D721Med (cell line): ENCODE measurements at places on chromosomes 2 and 18.

GRCh38 chr2:188410504-188411235 lies 119.0 kb downstream of the GULP1 start:
- no peak for DNase-seq

- DNase-seq: no peak
Measured at GRCh38 chr2:30213907-30214463, 17.3 kb upstream of the LBH start.

GRCh38 chr2:144946263-144946662 lies 426.3 kb upstream of the ZEB2 start:
- DNase-seq: no peak

- no peak for DNase-seq
Measured at GRCh38 chr2:78870343-78870967, 155.0 kb upstream of the REG3G start.

DNA sequence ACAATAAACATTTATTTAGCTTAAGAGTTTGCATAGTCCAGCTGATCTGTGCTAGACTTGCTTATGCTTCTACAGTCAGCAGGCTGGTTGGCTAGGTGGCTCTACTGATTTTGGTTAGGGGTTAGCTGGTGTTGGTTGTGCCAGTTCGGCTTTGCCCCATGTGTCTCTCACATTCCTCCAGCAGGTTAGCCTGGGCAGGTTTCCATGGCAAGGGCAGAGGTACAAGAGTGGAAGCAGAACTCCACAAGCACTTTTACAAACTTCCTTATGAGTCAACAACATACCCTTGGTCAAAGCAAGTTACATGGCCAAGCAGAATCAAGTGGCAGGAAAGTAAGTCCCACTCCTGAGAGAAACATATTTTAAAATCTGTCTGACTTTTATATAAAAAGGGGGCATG lies 82.3 kb downstream of the SS18 start:
- no peak for DNase-seq

GRCh38 chr2:5985536-5986385 lies 293.6 kb downstream of the SOX11 start:
- DNase-seq: no peak

DNA sequence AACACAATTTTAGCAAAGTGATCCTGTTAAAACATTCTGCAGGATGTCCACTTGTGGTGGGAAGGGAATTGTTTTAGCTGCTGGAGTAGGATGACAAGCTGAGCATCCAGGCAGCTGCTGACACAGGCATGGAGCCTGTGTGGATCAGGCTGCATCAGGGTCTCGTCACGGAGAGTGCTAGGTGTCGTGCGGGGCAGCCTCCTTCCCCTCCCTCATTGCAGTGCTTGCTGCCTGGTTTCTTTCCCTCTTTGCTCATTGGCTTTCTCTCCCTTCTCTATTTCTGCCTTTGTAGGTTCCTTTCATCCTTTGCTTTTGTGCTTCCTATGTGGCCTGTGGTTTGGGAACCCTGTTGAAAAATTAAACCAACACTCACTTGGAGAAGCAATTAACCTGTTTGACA lies 172.9 kb downstream of the TPGS2 start:
- DNase-seq: no peak

DNA sequence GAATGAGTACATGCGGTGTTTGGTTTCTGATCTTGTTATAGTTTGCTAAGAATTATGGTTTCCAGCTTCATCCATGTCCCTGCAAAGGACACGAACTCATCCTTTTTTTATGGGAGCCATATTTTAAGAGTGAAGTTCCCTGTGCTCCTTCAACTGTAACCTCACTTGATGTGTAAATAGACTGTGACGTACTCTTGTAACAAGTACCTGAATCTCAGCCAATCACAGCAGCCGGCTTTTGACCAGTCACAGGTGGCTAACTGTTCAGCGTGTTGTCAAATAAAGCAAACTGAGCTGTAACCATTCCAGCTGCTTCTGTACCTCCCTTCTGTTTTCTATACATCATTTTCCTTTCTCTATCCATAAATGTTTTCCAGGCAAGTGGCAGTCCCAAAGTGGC lies 774.3 kb upstream of the HS6ST1 start:
- DNase-seq: no peak

DNA sequence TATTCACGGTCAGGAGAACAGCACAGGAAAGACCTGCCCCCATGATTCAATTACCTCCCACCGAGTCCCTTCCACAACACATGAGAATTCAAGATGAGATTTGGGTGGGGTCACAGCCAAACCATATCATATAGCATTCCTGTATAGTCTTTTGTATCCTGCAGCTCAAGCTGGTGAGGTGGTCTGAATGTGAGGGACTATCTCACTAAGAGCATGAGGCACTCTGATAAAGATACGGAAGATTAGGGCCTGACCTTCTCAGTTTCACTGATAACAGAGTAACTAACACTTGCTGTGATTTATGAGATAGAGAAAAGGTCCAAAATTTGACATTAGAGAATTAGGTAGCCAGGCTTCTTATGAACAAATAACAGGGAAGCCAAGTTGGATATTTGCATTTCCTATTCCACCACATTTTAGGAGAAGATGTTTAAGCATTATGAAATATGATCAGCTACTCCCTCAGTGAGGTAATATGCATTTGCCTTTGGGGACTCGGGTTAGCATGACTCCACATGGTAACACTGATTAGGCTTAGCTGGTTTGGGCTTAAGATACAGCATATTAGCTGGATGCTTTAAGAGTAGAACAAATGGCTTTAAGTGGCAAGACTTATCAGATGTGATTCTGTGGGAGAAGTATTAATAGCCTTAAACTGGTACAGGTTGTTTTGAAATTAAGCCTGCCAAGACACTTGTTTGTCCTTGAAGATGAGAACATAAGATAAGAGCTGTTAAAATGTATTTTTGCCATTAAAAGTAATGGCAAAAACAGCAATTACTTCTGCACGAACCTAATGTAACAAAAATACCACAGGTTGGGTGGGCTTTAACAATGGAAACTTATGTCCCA lies 106.9 kb upstream of the MSTN start:
- DNase-seq: no peak

- no peak for DNase-seq
Measured at GRCh38 chr2:149737896-149738295, 150.3 kb upstream of the MMADHC start.

- no peak for DNase-seq
Measured at GRCh38 chr2:201058914-201059313, 12.6 kb downstream of the HYCC2 start.

DNA sequence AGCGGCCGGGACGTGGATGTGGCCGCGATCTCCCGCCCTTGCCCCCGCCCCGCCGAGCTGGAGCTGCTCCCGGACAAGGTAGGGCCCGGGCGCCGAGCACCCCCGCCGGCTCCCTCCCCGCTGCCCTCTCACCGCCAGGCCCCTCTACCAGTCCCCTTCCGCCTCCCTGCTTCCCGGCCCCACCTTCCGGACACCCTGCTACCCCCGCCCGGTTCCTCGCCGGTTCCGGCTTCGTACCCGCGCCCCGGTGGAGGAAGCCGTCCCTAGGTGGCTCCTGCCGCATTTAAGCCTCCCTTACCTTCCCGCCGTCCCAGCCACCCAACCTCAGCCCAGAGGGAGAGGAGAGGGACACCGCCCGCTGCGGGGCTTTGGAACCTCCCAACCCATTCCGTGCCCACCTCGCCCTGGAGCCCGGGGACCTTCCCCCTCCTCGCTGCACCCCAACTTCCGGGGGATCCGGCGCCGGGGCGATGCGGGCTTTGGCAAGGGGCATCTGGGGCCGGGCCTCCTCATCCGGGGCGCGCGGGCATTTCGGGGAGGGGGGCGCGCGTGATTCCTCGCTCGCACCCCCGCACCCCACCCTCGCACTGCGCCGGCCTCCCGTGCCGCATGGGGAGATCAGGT lies 475 bp downstream of the B3GNT2 start:
- DNase-seq: no peak

- no peak for DNase-seq
Measured at GRCh38 chr18:77395953-77396352, 146.3 kb downstream of the GALR1 start.

DNA sequence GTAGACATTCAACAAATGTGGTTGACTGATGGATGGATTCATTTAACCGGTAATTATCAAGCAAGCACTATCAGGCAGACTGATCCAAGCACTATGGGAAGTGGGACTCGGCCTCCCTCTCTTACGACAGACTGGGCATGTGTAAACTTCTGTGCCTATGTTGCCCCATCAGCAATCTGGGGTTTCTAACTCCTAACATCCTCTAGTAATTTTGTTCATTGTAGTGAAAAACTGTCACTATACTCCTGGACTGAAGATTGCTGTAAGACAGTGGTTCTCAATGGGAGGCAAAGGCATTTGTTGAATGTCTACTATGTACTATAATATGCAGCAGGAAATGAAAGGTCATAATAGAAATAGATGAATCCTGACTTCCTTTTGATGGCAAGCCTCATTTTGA lies 51.2 kb upstream of the CREB1 start:
- DNase-seq: no peak

DNA sequence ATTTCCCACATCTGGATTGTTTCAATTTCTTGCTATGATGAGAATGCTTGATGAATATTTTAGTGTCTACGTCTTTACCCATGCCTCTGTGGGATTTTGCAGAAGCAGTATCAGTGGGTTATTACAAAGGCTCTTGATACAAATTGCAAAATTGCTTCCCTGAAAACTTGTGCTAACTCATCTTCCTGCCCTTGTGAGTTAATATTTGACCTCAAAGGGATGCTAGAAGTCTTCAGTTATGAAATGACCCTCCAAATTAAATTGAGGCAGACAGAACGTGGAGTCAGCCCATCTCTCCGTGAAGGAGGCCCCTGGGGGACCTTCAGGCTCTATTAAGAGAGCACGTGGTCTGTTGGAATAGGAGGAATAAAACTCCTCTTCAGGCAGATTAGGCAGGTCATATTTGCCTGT lies 239.2 kb upstream of the HS6ST1 start:
- DNase-seq: no peak

DNA sequence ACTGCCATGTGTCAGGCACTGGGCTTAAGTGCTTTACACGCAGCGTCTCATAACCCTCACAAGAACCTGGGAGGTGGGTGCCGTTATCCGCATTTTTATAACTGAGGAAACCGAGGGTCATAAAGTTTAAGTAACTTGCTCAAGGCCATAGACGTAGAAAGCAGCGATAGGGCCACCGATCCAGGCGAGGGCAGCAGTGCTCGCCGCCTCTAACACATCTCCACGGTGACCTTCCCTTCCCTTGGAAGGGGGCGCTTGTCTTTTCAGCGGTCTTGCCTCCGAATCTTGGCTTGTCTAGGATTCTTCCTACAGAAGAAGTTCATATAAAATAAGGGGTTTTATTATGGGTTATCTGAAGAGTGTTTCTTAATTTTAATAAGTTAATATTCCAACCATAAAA lies 186.6 kb downstream of the GBX2 start:
- no peak for DNase-seq

GRCh38 chr2:213723041-213723560 lies 438.8 kb downstream of the SPAG16 start:
- DNase-seq: no peak

GRCh38 chr2:192159736-192160135 lies 35.0 kb downstream of the TMEFF2 start:
- DNase-seq: no peak

DNA sequence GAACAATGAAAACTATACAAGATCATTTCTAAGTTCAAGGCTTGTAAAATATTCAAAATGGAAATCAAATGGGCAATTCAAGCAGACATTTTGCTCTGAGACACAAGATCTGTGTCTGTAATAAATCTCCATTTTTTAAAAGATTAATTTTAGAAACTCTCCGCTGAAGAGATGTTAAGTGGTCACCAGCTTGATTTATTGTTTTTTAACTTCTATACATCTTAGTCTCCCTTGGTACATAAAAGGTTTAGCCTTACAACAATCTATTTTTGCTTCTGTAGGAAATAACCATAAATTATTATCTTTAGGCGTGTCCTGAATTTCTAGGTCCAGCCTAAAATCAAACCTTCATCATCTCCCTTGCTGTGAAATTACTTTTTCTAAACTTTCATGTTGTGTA lies 553.6 kb downstream of the NRXN1 start:
- DNase-seq: no peak

GRCh38 chr2:60565472-60565871 lies 12.0 kb upstream of the BCL11A start:
- DNase-seq: no peak

DNA sequence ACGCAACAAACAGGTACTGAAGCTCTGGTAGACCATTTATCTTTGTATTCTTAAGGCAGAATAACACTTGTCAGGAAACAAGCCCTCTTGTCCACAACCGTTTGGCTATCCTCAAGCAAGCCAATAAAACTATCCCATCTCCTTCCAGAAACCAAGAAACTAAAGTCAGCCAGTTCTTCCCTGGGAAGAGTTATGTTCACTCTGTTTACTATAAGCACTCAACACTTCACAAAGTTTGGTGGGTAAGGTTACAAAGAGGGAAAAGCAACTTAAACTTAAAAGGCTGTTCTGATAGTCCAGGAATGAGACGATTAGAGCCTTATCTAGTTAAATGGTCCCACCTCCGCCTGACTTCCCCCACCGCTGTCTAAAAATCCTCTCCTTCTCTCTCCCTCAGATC lies 25.6 kb downstream of the LRP2 start:
- DNase-seq: no peak

DNA sequence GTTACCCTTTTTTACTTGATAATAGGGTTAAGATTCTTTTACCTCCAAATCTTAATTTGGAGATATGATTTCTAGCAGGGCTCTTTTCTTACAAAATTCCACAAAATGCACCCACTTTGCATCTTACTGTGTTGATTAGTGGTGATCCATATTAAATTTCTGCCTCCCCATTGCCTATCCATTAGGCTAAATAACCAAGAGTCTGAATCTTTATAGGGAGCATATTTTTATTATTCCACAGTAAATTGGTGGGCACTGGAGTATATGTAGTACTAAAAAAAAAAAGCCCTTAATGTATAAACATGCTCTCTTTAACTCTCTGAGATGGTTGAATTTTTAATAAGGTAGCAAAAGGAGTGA lies 8.1 kb upstream of the TXNDC2 start:
- DNase-seq: no peak

GRCh38 chr2:45898819-45899218 lies 247.3 kb downstream of the PRKCE start:
- DNase-seq: no peak

DNA sequence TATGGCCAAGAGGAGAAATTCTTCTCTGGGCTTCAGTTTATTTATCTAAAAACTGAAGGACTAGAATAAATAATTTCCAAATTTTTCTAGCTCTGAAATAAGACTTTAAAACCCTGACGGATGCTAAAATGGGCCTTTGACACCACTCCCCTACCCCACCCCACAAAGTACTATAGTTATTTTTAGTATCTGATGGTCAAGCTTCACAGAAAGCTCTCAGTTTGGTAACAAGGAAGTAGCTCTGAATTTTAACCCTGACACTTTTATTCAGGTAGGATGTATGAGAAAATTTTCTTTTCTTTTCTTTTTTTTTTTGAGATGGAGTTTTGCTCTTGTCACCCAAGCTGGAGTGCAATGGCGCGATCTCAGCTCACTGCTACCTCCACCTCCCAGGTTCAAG lies 2.4 kb downstream of the RBKS start:
- no peak for DNase-seq

GRCh38 chr2:232319067-232319802 lies 59.3 kb upstream of the ALPP start:
- no peak for DNase-seq

- no peak for DNase-seq
Measured at GRCh38 chr2:180742801-180743200, 237.6 kb upstream of the UBE2E3 start.
